Inflammatory macrophage (primary cell): ENCODE measurements at places on chromosomes 6 and 20.

DNA sequence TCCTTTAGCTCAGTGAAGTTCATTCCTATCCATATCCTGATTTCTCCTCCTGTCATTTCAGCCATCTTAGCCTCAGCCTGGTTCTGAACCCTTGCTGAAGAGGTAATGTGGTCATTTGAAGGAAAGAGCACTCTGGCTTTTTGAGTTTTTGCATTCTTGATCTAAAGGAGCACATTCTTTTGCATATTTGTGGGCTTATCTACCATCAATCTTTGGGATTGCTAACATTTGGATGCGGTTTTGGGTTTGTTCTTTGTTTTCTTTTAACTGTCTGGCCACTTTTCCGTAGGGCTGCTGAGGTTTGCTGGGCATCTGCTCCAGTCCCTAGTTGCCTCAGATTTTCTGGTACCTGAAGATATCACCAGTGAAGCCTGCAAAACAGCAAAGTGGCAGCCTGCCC lies 238.3 kb downstream of the EPM2A start:
- no peak for DNase-seq

DNA sequence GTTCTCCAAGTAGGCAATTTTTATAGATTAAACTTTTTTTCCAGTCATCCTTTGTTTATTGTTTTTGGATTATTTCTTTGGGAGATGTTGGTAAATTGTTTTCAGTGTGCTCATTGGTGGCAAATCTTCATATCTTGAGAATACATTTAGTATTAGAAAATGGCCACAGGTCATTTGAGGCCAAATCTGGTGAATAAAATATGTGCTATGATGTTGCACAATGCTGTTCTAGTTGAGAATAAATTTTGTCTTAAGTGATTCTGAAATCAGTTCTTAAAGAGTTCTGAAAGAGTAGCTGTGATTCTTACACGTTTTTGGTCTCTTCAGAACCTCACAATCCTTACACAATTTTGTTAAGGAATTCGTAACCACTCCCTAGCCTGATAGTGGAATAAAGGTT lies 20.1 kb downstream of the CDKAL1 start:
- no peak for DNase-seq

DNA sequence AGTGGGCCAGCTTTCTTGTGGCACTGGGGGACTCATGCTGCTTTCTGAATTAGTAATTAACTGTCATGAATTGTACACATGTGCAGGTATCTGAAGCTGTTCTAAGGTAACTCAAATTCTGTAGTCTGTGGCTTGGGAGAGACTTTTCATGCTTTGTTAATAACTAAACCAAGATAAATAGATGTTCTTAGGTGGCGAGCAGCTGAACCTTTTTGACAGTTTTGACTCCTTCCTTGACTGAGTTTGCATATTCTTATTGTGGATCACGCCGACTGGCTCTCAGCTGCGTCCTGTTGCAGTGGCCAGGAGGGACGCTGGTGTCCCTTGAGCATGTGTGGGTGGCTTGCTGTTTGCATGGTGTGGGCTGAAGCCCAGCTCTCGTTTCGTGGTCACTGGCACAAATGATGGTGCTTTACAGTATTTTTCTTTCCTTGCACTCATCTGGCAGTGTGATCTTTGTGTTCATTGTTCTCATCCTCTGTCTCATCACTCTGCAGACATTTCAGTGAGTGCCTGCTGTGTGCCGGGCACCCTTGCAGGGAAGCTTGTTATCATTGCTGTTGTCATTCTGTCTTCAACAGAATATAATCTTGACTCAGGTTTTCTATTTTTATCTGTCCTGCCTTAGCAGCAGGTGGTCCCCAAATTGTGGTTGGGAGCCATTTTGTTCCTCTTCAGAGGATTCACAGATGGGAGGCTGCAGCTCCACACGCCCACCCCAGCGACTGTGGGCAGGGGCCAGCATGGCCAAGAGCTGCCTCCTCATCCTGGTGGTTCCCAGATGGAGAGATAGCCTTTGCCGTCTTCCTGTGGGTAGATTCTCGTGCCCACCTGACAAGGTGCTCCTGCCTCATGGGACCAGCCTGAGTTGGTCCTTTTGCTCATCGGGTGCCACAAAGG lies 39.6 kb downstream of the DUSP22 start:
- peak; percentile 44 for DNase-seq

DNA sequence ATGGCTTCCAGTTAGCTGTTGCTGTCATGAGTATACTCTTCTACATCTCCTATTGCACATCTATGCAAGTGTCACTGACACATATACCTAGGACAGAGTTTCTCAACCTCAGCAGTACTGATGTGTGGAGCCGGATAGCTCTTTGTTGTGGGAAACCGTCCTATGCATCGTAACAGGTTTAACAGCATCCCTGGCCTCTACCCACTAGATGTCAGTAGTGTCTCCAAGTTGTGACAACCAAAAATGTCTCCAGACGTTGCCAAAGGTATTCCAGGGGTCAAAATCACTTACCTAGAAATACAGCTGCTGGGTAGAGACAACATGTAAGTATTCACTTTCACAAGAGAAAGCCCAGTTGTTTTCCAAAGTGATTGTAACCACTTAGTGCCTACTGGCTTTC lies 637.6 kb downstream of the RNF144B start:
- no peak for DNase-seq

GRCh38 chr20:24672181-24672880 lies 202.9 kb downstream of the SYNDIG1 start:
- DNase-seq = no peak

GRCh38 chr20:33298391-33298790 lies 15.4 kb downstream of the BPIFB1 start:
- DNase-seq = no peak

GRCh38 chr6:159654483-159655098 lies 38.5 kb downstream of the SOD2 start:
- peak; percentile 61 for DNase-seq

DNA sequence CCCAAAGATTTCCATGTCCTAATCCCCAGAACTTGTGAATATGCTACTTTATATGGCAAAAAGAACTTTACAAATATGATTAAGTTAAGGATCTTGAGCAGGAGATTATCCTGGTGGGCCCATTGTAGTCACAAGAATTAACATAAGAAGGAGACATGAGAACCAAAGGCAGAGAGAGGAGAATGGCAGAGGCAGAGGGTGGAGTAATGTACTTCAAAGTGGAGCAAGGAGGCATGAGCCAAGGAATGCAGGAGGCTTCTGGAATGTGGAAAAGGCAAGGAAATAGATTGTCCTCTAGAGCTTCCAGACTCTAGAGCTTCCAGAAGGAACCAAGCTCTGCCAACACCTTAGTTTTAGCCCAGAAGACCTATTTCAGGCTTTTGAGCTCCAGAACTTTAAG lies 147.4 kb downstream of the MOXD1 start:
- no peak for DNase-seq

DNA sequence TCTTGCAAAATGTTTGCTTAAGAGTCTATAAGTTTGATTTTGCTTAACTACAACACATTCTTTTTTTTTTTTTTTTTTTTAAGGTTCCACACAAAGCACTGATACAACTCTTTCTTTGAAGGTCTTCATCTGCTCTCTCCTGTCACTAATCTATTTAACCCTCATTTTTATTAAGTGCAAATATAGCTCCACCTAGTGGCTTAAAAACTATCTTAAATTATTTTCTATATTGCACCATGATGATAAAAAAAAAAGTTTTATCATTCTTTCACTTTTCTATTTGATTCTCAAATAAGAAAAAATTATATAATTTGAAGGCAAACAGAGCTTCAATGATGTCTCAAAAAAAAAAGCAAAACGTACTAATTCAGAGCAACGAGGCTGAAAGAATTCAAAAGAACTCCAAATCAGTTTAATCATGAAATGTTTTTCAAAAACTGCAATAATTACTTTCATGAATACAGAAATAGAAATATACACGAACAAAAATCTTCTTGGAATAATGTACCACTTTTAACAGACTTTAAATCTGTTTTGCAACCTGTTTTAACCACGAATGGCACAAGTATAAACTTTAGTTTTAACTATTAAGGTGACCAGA lies 12.8 kb downstream of the ESF1 start:
- no peak for DNase-seq

- no peak for DNase-seq
Measured at GRCh38 chr6:45838996-45839395, 176.7 kb downstream of the CLIC5 start.

GRCh38 chr20:13684566-13685222 lies 46.0 kb upstream of the TASP1 start:
- no peak for DNase-seq

DNA sequence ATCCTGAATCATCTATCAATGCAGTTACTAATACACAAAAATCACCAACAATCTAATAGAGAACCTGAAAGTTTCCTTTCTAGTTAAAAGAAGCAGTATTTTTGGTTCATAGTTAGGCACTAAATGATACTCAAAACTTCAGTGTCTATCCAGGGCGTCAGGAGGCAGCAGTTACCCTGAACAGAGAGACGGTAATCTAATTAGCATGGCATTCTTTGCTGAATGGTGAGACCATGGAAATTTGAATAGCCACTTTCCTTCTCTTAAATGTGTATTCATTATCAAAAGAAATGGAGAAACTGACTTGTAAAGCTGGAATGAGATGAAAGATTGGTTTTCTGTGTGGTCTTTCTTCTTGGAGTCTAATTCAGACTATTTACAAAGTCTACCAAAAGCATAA lies 146.6 kb upstream of the BMP5 start:
- no peak for DNase-seq

GRCh38 chr20:34525342-34525708 lies 9.1 kb downstream of the DYNLRB1 start:
- DNase-seq = no peak

- DNase-seq = no peak
Measured at GRCh38 chr6:80226151-80226550, 119.7 kb downstream of the BCKDHB start.

DNA sequence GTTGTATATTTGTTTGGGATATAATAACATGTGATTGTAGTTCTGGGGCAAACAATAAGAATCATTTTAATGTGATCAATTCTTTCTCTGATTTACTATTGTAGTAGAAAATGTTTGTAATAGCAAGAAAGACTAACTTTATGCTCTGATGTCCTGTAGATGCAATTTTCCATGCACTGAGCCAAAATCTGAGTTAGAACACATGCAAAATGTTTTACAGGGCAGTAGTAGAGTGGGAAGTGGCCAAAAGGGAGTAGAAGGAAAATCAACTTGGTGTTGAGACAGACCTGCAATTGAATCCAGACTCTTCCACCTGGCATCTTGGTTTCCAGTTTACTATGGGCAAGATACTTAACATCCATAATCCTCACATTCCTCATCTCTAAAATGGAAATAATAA lies 93.5 kb upstream of the BMP5 start:
- DNase-seq = no peak

DNA sequence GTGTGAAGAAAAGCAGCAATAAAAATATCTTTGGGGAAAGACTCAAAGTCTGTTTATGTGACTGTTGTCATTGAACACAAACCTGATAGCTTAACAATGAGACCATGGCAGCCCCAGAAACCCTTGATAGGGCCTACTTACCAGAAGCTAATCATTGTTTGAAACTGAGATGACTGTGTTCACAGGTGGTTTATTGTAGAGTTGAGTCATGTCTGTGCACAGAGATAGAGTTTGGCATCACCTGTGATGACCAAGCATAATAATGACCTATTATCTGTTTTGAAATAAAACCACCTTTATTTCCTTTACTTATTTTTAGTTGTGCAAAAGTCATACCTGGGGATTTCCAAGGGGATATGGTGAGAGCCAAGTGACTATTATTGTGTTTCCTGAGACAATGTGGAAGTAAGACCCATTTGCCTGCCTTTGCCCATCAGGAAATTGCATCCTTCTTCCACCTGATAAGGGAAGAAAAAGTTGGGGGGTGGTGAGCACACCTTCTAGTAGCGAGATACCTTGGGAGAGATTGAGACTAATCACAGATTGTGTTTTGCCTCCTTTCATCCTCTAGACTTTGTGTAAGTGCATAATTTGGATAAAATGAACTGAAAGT lies 456.9 kb upstream of the JAG1 start:
- no peak for DNase-seq

DNA sequence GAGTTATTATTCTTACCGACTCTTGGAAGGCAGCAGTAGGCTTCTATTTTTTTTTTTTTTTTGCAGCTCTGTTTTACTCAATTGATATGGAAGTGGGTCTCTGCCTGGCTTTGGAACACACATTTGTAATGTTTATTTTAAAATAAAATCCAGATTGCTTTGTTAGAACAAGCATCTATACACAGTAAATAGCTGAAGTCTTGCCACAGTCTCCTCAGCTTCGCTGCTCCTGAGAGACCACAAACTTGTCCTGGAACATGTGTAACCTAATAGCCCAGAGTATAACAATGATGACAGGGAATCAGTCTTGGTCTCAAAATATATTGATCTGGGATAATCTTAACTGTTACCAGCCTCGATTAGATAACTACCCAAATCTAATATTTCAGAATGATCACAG lies 299.8 kb upstream of the NOX3 start:
- DNase-seq = no peak

- no peak for DNase-seq
Measured at GRCh38 chr6:38452816-38453660, 186.7 kb downstream of the BTBD9 start.

- DNase-seq = no peak
Measured at GRCh38 chr6:135810486-135810885, 41.0 kb upstream of the PDE7B start.

DNA sequence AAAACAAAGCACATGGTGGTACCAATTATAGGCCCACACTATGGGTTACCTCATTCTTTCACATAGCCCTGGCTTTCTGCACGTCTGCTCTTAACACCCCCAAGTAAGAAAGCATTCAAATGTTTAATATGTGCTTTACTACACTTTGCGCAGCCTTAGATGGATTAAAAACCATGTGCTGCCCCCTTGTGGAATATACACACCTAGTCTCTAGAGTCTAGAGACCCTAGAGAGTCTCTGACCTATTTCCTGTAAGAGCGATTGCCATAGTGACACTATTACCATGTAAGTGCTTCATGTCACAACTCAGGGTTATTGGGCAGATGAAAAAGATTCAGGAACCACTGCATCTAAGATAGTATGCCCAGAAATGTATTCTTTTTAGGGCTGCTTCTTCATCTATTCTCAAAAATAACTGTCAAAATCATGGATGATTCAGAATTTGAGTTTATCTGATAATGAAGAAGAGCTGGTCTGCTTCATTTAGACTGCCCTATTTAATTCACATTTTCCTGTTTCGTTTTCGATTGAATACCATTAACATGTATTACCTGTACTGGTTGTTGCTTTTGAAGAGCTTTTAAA lies 186.3 kb downstream of the ADGB start:
- peak; percentile 54 for DNase-seq

GRCh38 chr6:119241111-119241465 lies 108.5 kb downstream of the MAN1A1 start:
- no peak for DNase-seq

DNA sequence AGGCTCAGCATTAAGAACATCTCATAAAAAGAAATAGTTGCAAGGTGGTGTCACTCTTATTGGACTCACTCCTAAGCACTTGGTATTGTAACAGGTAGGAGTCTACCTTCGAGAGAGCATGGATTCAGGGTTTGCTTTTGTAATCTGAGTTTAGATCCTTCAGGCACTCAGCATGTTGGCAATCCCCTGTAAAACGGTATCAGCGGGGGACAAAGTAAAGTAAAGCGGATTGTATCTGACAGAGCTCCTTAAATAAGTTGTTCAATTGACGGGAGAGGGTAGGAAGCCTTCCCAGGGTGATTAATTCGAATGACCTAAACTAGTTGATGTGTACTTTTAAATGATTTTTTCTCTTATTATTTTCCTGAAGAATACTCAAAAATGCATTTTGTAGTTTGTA lies 869.8 kb upstream of the EPHA7 start:
- DNase-seq = no peak
